Mesenteric fat pad (tissue), 1 donor: ENCODE measurements at places on chromosomes 4 and X. TPM values are rescaled to one million over a fixed set of nuclear protein-coding genes. Genes with fewer than 3 reads are reported as not detected.

Gene HS3ST1
- total RNA-seq = 4.2 TPM

GRCh38 chr4:136823020-136823419, 709.3 kb downstream of the PCDH18 start:
- DNase-seq = no peak

Gene STEEP1
- 24.6 TPM for total RNA-seq

GRCh38 chr4:5470318-5471198, 237.8 kb downstream of the EVC2 start:
- DNase-seq = no peak

DNA sequence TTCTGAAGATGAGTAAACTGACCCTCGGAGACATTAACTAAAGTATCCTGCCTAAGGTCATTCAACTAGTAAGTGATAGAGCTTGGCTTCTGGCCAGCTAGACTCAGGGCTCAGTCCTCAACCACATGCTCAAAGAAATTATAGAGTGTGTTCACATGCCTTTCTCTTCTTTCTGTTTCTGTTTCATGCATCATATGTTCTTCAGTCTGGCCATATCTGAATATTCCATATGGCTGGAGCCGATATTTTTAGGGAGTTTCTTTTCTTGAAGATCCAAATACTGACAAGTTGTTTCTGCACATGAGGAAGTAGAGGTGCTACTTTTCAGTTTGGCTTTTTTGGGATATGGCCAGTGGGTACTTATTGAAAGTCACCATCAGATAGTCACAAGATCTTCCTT, 44.9 kb downstream of the MMRN1 start:
- no peak for DNase-seq

Gene NWD2
- total RNA-seq = 29.0 TPM

- DNase-seq = no peak
Measured at GRCh38 chrX:63673896-63674295, 111.1 kb downstream of the ARHGEF9 start.

GRCh38 chr4:44326741-44327140, 121.9 kb downstream of the KCTD8 start:
- DNase-seq = no peak

GRCh38 chr4:123480706-123481418, 84.3 kb downstream of the SPRY1 start:
- DNase-seq = no peak

DNA sequence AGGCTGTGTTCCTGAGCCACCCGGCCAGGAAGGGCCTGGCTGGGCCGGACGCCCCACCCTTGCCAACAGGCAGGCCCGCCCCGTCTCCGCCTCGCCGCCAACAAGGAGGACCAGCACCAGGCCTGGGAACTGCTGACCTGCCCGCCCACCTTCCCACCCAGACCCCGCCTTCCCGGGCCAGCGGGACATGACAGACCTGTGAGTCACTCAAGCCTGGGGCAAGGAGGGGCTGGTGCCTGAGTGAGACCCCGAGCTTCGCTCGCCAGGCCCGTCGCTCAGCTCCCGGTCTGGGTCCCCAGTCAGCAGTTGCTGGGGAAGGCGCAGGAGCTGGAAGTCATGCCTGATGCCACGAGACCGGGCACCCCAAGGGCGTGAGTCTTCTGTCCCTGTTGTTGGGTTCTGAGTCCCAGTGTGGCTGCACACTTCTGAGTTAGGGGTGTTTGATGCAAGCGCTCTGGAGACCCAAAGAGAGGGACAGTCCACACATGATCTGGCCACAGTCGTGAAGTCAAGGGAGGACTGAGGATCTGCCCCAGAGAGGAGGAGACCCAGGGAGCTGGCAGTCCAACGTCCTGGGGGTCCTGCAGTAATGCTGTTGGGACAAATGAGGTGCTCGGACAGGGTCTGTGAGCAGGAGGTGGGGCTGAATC, at the start of gene DNASE1L1:
TSS of gene DNASE1L1 (minus strand) at position 33 of the 650 bp plus-strand sequence. CDS start 3,686 bp downstream, outside the sequence.
- DNase-seq = peak; percentile 94

Gene NDNF
- 2.5 TPM for total RNA-seq

Gene FAT1
- total RNA-seq = 50.3 TPM

DNA sequence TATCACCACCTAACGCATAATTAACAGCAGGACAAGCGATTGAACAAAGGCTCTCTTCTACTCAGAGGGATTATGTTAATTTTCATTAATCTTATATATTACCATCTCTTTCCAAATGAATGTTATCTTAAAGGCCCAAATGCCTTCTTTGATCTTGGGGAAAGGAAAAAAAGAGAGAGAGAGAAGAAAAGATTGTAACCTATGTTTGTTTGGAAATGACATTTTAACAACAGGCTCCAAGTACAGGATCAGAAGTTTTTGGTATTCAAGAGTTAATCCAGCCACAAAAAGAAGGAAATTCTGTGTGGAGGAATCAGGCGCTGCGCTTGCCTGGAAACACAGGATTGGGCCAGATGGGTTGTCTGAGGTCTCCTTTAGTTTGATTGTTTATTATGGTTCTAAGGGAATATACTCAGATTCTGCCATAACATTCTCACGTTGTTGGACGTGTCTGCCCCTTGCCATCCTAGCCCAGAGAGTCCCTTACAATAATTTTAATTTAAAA, 100.7 kb upstream of the STX18 start:
- no peak for DNase-seq
